Lower lobe of right lung (tissue), 2 donors: ENCODE measurements at places on chromosomes 1 and 21. TPM values are rescaled to one million over a fixed set of nuclear protein-coding genes. Genes with fewer than 3 reads are reported as not detected.

DNA sequence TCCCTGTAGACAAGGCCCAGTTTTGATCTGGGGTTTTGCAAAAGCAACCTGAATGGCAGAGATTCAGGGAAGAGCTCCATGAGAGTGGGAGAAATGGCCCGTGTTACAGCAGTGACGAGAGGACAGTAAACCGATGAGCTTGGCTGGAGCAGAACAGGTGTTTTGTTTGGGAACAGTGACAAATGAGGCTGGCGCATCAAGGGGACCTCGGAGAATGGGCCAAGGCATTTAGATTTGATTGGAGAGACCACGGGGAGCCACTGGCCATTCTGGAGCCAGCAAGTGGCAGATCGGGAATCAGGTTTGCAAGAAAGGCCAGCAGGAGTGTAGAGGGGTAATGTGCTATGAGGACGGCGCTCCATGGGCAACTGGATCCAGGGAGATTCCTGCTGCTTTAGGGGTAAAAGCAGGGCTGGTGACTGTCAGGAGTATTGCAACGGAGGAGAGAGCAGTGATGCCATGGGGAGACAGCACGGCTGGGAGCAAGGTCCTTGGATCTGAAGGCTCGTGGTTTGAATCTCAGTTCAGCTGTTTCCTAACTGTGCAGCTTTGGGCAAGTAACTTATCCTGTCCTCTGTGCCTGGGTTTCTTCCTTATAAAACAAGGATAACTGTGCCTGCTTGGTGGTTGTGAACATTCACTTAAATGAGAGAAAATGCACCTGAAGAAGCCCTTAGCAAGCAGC lies 9.9 kb upstream of the KLHDC7A start:
- no peaks in the 10 kb centered on the region for H3K36me3 ChIP-seq
- H3K4me3 ChIP-seq, result no peak overlapping the region
- no peaks in the 10 kb centered on the region for H3K27me3 ChIP-seq
- no peaks in the 10 kb centered on the region for H3K4me1 ChIP-seq
- H3K27ac ChIP-seq, result no peak overlapping the region
- DNase-seq, result no peak

DNA sequence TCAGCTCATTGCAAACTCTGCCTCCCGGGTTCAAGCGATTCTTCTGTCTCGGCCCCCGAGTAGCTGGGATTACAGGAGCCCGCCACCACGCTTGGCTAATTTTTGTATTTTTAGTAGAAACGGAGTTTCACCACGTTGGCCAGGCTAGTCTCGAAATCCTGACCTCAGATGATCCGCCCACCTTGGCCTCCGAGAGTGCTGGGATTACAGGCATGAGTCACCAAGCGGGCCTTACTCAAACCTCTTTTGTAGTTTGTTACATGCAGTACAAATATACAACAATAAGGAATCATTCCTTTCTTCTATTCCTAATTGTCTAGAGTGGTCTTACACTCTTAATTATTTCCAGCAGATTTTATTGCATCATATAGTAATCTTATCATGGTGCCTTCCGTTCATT lies 16.6 kb downstream of the SPATA17 start:
- no peaks in the 10 kb centered on the region for H3K4me1 ChIP-seq
- no peak for DNase-seq
- H3K4me3 ChIP-seq, result no peak overlapping the region
- no peak overlapping the region for H3K27ac ChIP-seq
- no peaks in the 10 kb centered on the region for H3K36me3 ChIP-seq

DNA sequence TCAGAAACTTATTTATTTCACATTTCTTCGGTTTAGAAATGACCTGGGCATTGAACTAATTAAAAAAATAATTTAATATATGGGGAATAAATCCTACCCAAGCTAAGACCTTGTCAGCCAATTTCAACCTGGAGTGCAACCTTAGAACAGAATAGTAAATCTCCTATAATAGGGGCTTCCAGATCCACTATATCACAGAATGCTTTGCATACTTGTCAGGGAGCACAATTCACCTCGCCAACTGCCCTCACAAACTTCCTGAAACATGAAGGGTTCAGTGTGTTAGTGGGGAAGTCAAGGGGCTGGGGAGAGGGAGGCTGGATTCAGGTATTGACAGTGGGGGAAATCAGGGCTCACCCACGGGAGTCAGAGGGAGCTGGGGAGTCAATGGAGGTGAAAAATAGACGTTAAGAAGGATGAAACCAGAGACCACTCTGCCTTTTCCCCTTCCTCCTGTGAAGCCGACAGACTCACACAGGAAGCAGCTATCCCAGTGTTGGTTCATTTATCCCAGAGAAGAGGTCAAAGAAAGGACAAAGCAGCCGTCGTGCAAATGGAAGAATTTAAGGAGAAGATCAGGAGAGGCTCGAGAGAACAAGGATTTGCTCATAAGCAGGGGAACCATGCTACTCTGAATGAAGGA lies 453.3 kb downstream of the NUF2 start:
- no peak overlapping the region for H3K27ac ChIP-seq
- H3K36me3 ChIP-seq, result no peaks in the 10 kb centered on the region
- H3K4me1 ChIP-seq, result no peaks in the 10 kb centered on the region
- no peaks in the 10 kb centered on the region for H3K27me3 ChIP-seq

DNA sequence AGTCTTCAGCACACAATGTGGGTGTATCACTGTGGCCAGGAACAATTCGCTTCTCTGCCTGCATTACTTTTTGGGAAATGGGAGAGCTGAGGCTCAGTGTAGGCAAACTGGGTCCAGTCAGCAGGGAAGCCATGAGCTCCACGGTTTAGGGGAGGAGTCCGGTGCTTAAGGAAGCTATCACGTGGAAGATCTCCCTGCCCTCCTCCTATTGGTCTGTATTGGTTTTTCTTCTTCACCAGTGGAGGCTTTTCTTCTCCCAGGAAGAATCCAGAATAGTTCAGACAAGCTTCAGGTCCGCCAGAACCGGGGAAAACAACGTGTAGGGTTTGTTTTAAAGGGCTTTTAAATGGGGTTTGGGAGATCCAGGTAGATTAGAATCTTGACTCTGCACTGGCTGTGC lies 156.2 kb upstream of the CAMK1G start:
- no peak for DNase-seq
- no peak overlapping the region for H3K4me3 ChIP-seq
- H3K27me3 ChIP-seq, result no peaks in the 10 kb centered on the region
- no peak overlapping the region for H3K27ac ChIP-seq

DNA sequence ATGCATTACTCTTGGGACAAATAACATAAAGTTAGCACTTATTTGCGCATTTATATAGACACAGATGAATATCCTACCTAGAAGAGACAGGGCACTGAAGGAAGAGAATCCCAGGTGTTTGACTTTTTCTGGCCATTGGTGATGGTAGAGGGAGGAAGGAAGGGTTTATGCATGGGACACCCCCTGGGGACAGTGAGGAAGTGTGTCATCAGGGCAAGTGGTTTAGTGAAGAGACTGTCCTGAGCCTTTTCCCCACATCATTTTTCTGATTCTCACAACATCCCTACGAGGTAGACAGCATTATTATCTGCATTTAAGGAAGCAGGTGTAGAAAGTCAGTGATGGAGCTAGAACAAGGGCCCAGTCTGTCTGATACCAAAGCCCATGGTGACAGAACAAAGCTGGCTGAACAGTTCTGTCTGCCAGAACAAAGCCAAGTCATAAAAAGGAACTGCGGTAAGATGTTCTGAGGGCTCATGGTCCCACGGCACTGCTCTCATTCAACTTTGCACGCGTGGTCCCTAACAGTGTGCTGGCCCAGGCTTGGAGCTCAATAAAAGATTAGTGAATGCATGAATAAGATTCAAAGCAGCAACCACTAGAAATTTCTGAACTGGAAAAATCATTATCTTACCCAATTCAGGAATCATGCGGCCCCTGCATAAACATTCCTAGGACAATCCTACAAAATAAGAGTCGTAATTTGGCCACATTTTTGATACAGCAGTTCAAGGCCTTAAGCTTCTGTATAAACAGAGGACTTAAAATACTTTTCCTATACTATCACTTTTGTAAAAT lies 12.2 kb upstream of the CDC42BPA start:
- no peak overlapping the region for H3K4me3 ChIP-seq
- H3K27me3 ChIP-seq, result no peaks in the 10 kb centered on the region
- no peaks in the 10 kb centered on the region for H3K4me1 ChIP-seq
- no peaks in the 10 kb centered on the region for H3K36me3 ChIP-seq
- DNase-seq, result no peak
- H3K27ac ChIP-seq, result no peak overlapping the region

- no peak overlapping the region for H3K4me3 ChIP-seq
- DNase-seq, result no peak
- no peaks in the 10 kb centered on the region for H3K36me3 ChIP-seq
- no peak overlapping the region for H3K27ac ChIP-seq
- H3K4me1 ChIP-seq, result no peaks in the 10 kb centered on the region
- no peaks in the 10 kb centered on the region for H3K27me3 ChIP-seq
These were observed 6.2 kb downstream of the WDR64 start for GRCh38 chr1:241658081-241658793.

DNA sequence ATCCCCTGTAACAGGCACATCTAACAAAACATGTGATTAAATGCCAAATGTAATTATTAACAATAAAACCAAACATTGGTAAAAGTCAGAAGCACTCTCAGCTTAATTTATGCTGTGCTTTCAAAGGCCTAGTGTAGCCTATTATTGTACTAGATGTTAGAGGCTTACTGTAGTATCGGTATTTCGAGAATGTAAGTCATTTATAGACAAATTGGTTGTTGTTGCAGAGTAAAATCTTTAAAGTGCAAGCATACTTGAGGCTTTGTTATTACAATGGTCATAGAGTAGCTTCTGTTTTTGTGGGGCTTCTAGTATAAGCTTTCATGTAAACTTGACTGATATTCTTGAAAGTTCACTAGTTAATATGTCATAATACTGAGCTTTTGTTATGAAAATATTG lies 965.8 kb downstream of the PLA2G4A start:
- DNase-seq, result no peak
- no peaks in the 10 kb centered on the region for H3K27me3 ChIP-seq
- no peaks in the 10 kb centered on the region for H3K4me1 ChIP-seq

- H3K27ac ChIP-seq, result no peak overlapping the region
- peak; percentile 83 for DNase-seq
- no peak overlapping the region for H3K4me3 ChIP-seq
- peaks cover 57% of the 10 kb centered on the region for H3K4me1 ChIP-seq
- H3K36me3 ChIP-seq, result no peaks in the 10 kb centered on the region
These were observed 102.0 kb upstream of the RUNX3 start for GRCh38 chr1:25031966-25032667.

DNA sequence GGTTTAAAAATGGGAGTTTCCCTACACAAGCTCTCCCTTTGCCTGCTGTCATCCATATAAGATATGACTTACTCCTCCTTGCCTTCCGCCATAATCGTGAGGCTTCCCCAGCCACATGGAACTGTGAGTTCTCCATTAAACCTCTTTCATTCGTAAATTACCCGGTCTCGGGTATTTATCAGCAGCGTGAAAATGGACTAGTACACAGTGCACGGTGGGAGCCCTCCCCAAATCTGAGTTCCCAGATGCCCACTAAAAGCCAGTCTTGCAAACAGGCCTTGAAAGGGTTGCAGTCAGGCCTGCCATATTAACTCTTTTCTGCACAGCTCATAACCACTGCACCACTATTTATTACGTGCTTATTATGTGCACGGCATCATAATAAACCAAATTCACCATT lies 400.9 kb downstream of the PRDM2 start:
- no peak overlapping the region for H3K27ac ChIP-seq
- DNase-seq, result no peak
- H3K4me1 ChIP-seq, result no peaks in the 10 kb centered on the region

DNA sequence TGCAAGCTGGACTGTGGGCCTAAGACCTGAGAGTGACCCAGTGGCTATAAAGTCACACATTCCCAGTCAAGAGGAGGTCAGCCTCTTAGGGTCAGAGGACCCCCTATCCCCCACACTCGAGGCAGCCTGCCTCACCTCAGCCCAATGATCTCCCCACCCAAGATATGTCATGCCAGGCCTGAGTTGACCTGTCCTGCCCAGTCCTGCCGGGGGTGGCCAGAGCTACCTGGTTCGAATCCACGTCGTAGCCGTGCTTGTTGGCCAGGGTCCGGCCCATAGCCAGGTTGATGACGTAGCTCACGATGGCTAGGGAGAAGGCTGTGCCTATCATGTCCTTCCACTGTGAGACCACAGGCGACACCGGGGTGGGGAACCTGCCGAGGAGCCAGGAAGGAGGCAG lies 15.6 kb downstream of the SLC26A9 start:
- H3K36me3 ChIP-seq, result peaks cover 7% of the 10 kb centered on the region
- no peak for DNase-seq
- no peak overlapping the region for H3K4me3 ChIP-seq
- H3K27me3 ChIP-seq, result no peaks in the 10 kb centered on the region
- H3K27ac ChIP-seq, result no peak overlapping the region
- H3K4me1 ChIP-seq, result no peaks in the 10 kb centered on the region

GRCh38 chr21:31476263-31477022 lies 132.4 kb upstream of the TIAM1 start:
- H3K4me3 ChIP-seq, result no peak overlapping the region
- no peaks in the 10 kb centered on the region for H3K4me1 ChIP-seq
- DNase-seq, result no peak
- H3K27ac ChIP-seq, result no peak overlapping the region
- no peaks in the 10 kb centered on the region for H3K27me3 ChIP-seq

- no peaks in the 10 kb centered on the region for H3K36me3 ChIP-seq
- no peak overlapping the region for H3K27ac ChIP-seq
- H3K27me3 ChIP-seq, result no peaks in the 10 kb centered on the region
- no peak for DNase-seq
- no peak overlapping the region for H3K4me3 ChIP-seq
These were observed 354.9 kb upstream of the PLXNA2 start for GRCh38 chr1:208599063-208599462.

DNA sequence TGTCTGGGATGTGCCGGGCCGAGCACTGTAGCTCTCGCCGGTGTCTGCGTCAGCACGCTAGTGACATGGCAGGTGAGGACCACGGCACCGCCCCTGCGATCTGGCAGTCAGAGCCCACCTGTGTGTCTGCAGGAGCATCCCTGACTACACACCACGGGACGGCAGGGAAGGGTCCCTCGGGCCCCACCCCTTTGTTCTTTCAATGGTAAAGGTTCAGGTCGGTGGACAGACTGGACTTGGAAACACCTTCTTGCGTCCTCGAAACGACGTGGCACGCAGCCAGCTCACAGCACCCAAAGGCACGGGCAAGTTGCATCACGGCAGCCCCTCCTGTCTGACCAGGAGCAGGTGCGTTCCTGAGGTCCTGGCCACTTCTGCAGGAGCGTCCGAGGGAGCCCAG lies 3.7 kb upstream of the SAMD11 start:
- no peaks in the 10 kb centered on the region for H3K36me3 ChIP-seq
- H3K4me3 ChIP-seq, result no peak overlapping the region
- no peak overlapping the region for H3K27ac ChIP-seq
- H3K27me3 ChIP-seq, result peaks cover 96% of the 10 kb centered on the region
- peaks cover 30% of the 10 kb centered on the region for H3K4me1 ChIP-seq
- DNase-seq, result no peak

S100A7 gene
- not detected for total RNA-seq

BRINP2 gene
- not detected for total RNA-seq

C1QB gene
- 1,524 TPM for total RNA-seq

KCNJ15 gene
- total RNA-seq, result 62.7 TPM

ERICH3 gene
- total RNA-seq, result 8.1 TPM

HCN3 gene
- total RNA-seq, result 4.2 TPM

FAM3B gene
- 4.8 TPM for total RNA-seq
